ENCODE measurements at places on chromosomes 1 and 21.
A peak's percentile ranks its signal among the peaks of the same experiment; 100 is the strongest.

GRCh38 chr1:84573481-84573966 lies 716 bp downstream of the CTBS start:
- no peak for DNase-seq

- DNase-seq, result no peak
Measured at GRCh38 chr1:40038697-40039096, 1.8 kb upstream of the CAP1 start.

DNA sequence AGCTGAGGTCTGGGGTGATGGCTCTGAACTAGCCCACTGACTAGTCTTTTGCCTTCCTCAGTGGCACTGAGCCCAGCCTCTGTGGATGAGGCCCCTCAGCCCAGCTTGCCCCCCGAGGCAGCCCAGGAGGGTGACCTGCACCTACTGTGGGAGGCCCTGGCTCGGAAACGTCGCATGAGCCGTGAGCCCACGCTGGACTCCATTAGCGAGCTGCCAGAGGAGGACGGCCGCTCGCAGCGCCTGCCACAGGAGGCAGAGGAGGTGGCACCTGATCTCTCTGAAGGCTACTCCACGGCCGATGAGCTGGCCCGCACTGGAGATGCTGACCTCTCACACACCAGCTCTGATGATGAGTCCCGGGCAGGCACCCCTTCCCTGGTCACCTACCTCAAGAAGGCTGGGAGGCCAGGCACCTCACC lies 87.8 kb downstream of the TRIM11 start:
- no peak for DNase-seq

DNA sequence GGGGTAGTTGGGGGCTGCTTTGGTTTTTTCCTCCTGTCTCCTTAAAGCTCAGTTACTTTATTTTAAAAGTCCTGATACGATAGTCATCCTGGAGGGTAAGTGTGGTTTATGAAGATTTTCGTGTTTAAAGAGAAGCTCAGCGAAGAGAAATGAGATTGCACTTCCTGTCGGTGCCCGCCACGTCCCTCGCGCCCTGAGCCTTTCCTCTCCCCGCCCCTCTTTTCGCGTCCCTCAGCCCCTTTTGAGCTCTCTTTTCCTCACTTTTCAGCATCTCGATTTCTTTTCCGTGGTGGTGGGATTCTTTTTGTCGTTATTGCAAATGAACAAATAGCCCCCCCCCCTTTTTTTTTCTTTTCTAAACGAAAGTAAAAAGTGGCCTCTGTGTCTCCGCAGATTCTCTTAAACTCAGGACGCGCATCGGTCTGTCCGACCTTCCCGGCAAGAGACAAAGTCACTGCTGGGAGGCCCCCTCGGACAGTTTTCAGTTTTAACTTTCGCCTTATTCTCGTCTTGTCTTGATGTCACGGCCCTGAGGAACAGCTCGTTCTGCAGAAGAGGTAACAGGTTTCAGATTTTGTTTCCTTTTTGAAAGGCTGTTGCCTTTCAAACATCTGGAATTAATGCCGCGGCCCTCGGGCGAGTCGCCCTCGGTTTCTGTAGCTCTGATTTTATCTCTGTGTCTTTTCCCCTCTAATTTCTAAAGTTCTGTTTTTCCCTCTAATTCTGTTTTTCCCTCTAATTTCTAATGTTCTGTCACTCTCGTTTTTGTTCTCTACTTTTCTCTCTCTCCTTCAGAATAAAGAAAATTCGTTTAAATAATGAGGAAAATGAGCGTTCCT lies 1.0 kb upstream of the DMRTA2 start:
- no peak for DNase-seq

- DNase-seq, result no peak
Measured at GRCh38 chr1:205798577-205798976, 14.4 kb downstream of the SLC41A1 start.

DNA sequence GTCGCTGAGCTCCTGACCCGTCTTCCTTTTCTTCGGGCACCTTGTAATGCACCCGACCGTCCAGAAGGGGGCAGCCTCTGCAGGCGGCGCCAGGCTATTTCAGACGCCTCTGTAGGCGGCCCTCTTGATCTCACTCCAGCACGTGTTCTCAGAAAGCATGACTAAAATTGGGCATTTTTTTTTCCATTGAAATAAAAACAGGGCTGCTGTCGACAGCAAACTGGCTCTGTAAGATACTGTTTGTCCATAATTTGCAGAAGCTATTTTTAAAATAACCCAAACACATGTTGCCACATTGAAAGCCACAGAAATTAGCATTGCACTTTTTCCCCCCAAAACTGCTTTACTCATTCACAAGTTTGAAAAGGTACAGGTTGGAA lies 78.0 kb downstream of the STUM start:
- DNase-seq, result peak; percentile 65

All from stimulated activated CD8-positive, alpha-beta memory T cell treated with anti-CD3 and anti-CD28 coated beads, Interleukin-4, amount 100 ng/mL, for 1 hour (primary cell).